Activated gamma-delta T cell treated with Interleukin-2 at 50 U/mL for 16 hours (primary cell): ENCODE measurements at places on chromosomes 3 and 15.

DNA sequence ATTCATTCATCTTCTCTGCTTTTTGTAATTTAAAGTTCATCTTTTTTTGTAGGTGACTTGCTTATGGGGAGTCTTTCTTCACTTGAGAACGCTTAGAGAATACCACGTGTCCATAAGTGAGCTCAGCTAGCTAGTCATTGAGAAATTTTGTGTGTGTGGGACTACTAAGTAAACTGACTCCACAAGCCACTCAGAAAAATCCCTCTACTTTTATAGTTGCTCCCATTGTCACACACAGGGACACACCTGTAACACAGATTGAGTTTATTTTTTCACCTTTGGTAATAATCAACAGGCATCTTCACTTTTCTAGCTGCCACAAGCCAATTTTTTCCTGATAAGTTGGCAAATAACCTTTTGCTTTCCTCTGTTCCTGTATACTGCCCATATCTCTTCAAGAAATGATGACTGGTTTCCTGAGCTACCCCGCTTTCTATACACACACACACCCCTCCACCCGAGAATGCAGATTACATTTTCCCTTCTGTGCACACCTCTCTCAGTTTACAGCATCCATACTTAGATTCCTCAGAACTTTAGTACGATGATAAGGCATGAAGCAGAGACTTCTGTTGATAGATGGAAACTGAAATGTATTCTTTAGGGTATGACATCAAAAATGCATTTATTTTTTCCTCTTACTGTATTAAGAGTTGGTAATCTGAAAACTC, 4.6 kb downstream of the TSC22D2 start:
- no peak for DNase-seq

GRCh38 chr15:49621401-49621811, 558 bp downstream of the DTWD1 start:
- DNase-seq = no peak

DNA sequence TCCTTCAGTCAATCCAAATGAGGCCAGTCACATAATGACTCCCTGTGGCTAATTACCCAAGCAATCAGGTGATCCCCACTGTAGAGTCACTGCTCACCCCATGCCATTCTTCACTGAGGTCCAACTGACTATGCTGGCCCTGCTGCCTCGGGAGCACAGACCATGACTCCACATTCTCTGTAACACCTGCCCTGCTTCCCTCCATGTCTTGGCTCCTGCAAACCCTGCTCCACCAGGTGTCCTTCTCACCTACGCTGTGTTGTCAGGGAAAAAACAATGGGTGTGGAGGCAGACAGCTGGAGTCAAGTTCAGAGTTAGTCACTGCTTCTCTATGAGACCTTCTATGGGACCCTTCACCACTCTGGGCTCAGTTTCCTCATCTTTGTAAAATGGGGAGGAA, 6.1 kb upstream of the SFMBT1 start:
- no peak for DNase-seq

- no peak for DNase-seq
Measured at GRCh38 chr3:14256561-14257342, 78.1 kb downstream of the LSM3 start.

- no peak for DNase-seq
Measured at GRCh38 chr3:171315919-171316318, 144.3 kb downstream of the TNIK start.

DNA sequence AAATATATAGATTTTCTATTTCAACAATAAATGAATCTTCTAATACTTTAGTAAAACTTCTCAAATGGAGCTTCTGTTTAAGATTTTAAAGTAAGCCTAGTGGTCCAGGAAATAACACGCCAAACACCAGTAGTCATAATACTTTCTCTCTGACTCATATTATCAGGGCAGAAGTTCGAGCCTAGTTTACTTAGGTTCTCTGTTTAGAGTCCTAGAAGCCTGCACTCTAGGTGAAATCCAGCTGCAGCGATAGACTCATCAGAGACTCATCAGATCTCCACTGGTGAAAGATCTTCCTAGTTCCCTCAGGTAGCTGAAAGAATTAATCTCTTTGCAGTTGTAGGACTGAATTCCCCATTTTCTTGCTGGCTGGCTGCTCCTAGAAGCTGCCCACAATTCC, 552.5 kb upstream of the ROBO2 start:
- DNase-seq = no peak

- DNase-seq = no peak
Measured at GRCh38 chr3:97932387-97932801, 39.8 kb downstream of the RIOX2 start.

DNA sequence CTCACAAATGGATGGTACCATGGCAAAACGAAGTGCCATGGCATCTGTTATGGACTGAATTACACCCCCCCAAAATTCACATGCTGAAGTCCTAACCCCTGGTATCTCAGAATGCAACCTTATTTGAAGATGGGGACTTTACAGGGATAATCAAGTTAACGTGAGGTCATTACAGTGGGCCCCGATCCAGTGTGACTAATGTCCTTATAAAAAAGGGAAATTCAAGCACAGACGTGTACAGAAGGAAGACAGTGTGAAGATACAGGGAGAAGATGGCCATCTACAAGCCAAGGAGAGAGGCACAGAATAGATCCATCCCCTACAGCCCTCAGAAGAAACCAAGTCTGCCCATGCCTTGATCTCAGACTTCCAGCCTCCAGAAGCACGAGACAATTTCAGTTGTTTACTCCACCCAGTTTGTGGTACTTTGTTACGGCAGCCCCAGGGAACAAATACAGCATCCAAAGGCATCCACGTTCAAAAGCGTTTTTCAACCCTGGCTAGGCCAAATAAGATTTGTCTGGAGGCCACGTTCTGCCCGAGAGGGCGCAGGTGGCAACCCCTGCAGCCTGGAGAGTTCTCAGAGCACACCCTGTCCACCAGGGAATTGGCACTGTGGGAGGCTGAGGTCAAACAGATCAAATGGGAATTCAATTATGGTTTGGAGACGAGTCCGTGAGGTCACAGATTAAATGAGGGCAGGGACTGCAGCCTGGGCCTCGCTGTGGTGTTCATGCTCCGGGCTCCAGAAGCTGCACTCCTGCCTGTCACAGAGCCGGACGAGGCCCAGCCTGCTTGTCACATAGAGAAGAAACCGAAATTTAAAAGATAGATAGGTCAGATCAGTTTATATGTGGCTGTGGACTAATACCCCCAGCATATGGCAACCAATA, 494.8 kb downstream of the SHQ1 start:
- no peak for DNase-seq

DNA sequence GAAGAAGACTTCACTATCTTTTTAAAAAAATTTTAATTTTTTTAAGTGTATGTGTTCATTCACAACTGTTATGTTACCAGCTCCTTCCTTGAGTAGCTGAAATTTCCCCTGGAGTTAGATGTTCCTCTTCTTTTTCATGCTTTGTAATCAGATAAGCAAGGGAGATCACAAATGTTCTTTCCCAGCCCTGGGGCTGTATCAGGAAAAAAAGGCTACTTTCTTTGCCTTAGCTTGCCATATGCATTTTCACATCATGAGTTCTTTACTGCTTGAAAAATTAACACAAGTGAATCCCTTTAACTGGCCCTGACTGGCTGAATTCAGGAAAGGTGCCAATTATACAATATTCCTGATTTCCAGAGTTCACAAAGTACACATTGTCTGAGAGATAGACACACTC, 353.2 kb upstream of the ATP11B start:
- no peak for DNase-seq

DNA sequence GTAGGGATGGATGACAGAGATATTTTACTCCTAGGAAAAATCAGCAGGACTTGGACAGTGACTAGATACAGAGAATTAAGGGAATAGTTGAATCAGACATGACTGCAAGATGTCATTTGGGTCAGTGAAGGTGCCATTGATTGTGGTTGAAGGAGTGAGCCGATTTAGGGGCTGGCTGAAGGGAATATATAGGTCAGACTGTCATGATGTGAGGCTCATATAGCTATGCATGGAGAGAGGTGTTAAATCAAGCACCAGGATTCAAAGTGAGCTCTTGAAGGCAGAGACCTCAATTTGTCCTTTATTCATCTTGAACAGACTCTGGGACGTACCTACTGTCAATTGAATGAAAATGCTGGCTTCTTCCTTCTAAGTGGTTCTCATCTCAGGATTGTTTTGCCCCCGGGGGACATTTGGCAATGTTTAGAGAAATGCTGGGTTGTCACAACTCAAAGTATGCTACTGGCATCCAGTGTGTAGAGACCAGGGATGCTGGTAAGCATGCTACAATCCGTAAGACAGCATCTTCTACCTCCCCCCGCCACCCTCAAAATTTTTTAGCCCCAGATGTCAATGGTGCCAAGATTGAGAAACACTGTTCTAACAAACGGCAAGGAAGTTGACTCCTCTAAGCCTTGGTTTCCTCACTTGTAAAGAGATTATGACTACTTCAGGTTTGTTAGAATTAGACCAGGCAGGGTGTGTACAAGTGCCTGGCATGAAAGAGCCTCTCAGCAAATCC, 7.8 kb downstream of the ATP2C1 start:
- DNase-seq = no peak

DNA sequence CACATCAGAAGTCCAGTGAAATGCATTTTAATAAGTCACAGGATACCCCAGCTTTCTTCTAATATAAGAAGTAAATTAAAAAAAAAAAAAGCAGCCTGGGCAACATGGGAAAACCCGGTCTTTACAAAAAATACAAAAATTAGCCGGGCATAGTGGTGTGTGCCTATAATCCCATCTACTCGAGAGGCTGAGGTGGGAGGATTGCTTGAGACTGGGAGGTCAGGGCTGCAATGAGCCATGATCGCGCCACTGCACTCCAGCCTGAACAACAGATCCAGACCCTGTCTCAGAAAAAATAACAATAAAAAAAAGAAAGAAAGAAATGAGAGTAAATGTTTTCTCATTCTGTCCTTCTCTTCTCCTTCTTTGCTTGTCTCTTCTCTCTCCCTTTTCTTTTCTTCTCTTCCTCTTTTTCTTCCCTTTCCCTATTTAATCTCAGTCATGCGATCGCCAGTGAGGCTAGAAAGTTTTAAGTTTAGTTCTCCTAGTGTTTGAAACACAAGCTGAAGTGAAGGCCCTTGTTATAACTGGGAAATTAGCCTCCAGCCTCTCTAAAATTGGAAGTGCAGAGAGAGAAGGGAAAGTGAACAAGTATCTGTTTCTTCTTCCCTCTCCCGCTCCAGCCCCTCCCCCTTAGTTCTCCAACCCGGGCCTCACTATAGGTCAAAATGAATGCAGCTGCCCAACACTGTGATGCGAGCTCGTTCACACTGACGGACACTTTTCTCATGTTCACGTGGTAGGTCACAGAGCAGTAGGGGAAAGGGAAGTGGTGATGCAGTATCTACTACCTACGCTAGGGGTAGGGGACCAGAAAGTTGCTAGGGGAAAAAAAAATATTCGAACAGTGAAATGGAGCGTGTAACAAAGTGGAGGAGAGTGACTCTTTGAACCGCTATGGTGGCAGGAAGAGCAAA, 23.5 kb upstream of the TSC22D2 start:
- peak; percentile 26 for DNase-seq

- no peak for DNase-seq
Measured at GRCh38 chr15:33662014-33662413, 306.3 kb upstream of the CHRM5 start.

- no peak for DNase-seq
Measured at GRCh38 chr15:89363133-89363532, 28.5 kb upstream of the POLG start.

GRCh38 chr3:124107104-124107890, 115.4 kb upstream of the ROPN1 start:
- no peak for DNase-seq

- DNase-seq = no peak
Measured at GRCh38 chr3:10619989-10620832, 114.8 kb upstream of the ATP2B2 start.

DNA sequence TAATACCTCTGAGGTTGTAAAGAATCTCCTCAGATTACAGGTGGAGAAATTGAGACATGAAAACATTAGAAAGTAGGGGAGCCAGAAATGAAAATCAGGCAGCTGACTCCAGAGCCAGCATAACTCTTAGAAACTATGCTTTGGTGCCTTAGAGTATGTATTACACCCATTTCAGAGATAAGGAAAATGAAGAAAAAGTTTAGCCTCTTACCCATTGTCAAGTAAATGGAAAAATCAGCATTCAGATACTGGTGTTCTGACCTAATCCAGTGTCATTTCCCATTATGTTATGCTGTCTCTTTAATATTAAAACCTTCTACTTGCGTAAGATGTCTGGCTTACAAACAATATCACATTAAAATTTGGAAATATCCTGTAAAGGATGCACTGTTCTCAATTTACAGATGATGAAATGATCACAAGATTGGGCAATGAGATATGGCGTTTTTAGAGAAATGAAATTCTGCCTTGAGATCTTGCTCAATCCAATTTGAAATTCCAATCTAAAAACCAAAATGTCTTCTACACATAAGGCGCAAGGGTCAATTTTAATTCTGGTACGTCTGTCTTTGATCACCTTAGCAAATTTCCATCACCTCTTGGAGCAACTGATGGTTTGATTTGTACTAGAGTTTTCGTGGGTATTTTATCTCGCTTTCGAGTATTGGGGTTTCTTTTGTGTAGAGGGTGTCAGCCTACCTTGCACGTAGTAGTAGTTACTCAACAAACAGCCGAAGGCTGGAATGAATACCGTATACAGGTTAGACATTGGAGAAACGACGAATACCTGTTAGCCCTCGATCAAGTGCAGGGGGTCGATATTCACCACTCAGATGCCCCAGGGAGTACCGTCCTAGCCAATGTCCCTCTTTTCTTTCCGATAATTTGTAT, 902 bp upstream of the ZCWPW2 start:
- no peak for DNase-seq

GRCh38 chr3:39474126-39474515, 6.6 kb downstream of the MOBP start:
- no peak for DNase-seq

DNA sequence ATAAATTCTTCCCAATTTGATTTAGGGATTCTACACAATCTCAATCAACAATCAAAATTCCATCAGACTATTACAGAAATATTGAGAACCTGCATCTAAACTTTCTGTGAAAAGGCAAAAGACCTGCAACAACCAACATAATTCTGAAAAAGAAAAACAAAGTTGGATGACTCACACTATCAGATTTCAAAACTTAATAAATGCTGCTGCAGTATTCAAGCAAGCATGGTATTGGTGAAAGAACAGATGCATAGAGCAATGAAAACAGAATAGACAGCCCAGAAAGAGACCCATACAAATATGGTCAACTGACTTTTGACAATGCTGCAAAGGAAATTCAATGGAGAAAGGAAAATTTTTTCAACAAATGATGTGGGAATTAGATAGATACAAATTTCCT, 477.1 kb upstream of the NR2F2 start:
- no peak for DNase-seq

DNA sequence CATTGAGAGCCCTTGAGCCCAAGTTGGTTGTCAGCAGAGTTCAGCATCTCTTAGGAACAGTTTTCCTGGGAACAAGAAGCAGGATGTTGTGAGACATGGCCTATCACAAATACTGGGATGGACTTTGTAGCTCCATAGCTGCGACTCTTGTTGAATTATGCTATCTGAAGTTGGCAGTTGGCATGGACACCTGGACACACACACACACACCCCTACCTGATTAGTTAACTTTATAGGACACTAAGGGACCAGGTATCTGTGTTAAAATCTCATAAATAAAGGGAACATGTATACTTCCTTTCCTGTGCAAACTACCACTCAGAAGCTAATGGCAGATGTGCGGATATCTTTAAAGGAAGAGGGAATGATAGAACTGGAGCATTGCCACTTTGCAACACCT, 10.2 kb upstream of the CHRNA7 start:
- no peak for DNase-seq

- peak; percentile 76 for DNase-seq
Measured at GRCh38 chr3:126654571-126655383, at the start of gene TXNRD3. TXNRD3 (minus strand) TSS chr3:126655124.

- no peak for DNase-seq
Measured at GRCh38 chr3:11273891-11274291, 1.7 kb downstream of the ATG7 start.
